ENCODE measurements at places on chromosomes 5 and 9. TPM values are rescaled to one million over a fixed set of nuclear protein-coding genes. Genes with fewer than 3 reads are reported as not detected.

SARDH gene
- total RNA-seq = 6.3 TPM

FOXD4L6 gene
- 0.13 TPM for total RNA-seq

SAXO1 gene
- 0.04 TPM for total RNA-seq

LCN9 gene
- total RNA-seq = not detected

WNT8A gene
- total RNA-seq = not detected

BRD8 gene
- total RNA-seq = 37.1 TPM

RICTOR gene
- total RNA-seq = 22.6 TPM

C9 gene
- 0.22 TPM for total RNA-seq

ELAVL2 gene
- total RNA-seq = 2.1 TPM

OR1N2 gene
- not detected for total RNA-seq

CCNO gene
- 0.04 TPM for total RNA-seq

CA9 gene
- 0.49 TPM for total RNA-seq

CXCL14 gene
- total RNA-seq = 21.3 TPM

FIBCD1 gene
- total RNA-seq = not detected

INSL4 gene
- total RNA-seq = not detected

ALDH1A1 gene
- 24.5 TPM for total RNA-seq

PLAC8L1 gene
- 0.18 TPM for total RNA-seq

HK3 gene
- total RNA-seq = 0.75 TPM

SLIT3 gene
- 7.4 TPM for total RNA-seq

ZBTB26 gene
- total RNA-seq = 6.2 TPM

TAF1L gene
- under 0.01 TPM for total RNA-seq

FYB1 gene
- total RNA-seq = 1.9 TPM

NIPAL4 gene
- total RNA-seq = 0.13 TPM

SYK gene
- 3.7 TPM for total RNA-seq
